Stimulated activated CD4-positive, alpha-beta T cell treated with anti-CD3 and anti-CD28 coated beads, Interleukin-4, amount 100 ng/mL, for 4 hours (primary cell): ENCODE measurements at places on chromosomes 11 and 22.

DNA sequence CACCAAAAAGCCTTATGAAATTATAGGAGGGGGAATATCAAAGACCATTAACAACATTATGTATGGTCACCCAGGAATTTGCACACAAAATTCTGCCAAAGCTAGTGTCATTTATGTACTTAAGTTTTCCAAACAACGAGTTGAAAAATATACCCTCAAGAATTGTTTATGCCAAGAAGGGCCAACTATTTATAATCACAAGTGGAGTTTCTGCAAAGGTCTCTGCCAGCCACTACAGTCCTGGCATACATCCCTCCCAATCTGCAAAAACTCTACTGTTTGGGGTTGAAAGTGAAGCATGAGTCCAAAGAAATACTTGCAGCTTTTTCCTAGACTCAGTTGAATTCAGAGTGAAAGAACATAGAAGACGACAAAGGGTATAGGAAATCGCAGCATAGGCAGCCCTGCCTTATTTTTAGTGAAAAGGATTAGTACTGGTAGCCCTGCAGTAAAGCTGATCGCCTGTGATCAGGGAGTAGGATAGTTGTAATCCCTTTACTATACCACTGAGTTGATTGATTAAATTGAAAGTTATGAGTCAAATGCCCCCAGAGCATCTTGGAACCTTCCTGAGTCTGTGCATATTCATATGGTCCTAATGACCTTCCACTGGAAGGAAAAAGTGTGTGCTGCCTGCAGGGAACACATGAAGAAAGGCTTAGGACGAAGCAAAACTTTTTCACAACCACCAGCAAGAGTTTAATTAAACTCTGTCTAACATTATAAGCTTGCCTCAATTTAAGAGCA lies 144.0 kb downstream of the SPON1 start:
- no peak for DNase-seq

DNA sequence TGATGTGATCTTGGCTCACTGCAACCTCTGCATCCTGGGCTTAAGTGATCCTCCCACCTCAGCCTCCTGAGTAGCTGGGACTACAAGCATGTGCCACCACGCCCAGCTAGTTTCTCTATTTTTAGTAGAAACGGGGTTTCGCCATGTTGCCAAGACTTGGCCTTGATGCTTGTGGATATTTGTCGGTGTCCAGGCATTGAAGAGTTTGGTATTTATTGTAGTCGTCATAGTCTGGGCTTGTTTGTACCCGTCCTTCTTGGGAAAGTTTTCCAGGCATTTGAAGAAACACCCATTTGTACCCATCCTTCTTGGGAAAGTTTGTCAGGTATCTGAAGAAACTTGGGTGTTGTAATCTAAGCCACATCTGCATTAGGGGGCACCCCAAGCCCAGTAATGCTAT lies 28.7 kb downstream of the FCHSD2 start:
- DNase-seq = no peak

DNA sequence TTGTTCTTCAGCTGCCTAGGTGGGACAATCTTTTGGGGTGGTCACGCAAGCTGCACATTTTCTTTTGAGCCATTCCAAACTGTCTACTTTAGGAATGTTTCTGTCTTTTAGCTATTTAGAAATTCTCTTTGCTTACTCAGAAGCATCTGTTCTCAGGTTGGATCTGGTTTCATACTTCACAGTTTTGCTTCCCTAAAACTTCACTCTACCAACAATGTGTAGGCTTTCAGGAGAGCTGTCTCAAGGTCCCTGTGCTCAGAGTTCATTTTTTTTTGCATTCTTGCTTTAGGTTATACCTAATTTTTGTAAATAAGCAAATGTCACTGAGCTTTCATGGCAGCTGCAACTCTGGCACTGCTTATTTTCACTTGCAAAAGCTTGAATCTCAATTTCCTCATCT lies 36.7 kb downstream of the CCDC90B start:
- no peak for DNase-seq

GRCh38 chr11:15874704-15875103 lies 481.6 kb downstream of the SOX6 start:
- DNase-seq = no peak

DNA sequence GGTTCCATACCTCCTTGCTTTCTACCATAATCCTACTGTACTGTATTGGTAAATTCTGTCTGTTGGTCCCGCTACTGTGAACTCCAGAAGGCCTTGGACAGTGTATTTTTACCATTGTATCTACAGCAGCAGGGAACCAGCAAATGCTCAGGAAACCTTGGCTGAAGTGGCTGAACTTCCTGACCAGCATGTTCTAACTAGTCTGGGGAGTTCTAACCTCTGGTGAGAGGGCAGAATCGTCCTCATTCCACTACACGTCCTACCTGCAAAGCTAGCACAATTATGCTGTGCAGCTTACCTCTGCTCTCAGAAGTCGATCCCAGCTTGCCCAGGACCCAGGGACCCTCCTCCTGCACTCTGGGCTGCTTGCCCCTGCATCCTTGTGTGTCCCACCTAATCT lies 283.1 kb downstream of the TENM4 start:
- no peak for DNase-seq
